Panc1 (cell line): ENCODE measurements at places on chromosomes 11 and 22. TPM values are rescaled to one million over a fixed set of nuclear protein-coding genes. Genes with fewer than 3 reads are reported as not detected.

DNA sequence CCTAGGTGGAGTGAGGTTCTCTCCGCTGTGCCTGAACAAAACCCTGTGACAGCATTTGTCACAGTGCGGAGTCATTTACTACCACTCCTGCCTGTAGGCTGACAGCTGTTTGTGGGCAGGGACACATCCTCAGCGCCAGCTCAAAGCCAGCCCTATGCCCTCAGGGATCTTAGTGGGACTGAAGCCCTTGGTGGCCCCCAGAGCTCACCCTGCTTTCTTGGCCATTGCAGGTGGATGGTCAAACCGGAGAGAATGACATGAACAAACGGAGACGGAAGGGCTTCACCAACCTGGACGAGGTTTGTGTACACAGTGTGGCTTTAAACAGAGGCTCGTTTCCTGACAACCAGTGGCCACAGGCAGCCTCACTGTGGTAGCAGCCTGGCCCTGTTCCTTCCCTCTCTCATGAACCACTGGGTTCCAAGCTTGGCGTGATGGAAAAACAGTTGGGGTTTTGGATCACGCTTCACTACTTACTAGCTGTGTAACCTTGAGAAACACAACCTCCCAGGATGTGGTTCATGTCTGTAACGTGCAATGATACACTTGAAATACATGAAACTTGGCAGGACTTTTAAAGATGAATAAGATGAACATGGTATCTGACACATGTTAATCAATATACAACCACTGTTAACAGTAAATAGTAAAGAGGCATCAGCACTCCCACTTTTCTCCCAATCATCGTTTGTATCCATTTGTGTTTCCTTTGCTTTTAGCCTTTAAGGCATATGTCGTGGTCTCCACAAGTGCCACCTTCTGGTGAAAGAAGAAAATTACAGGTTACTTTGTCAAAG is 125.8 kb downstream of the MICAL2 start:
- H3K27ac ChIP-seq, result peak overlapping the region; percentile 73
- H3K4me1 ChIP-seq, result peaks cover 13% of the 10 kb centered on the region
- H3K27me3 ChIP-seq, result no peaks in the 10 kb centered on the region
- no peak overlapping the region for H3K4me3 ChIP-seq
- DNase-seq, result peak; percentile 32

DNA sequence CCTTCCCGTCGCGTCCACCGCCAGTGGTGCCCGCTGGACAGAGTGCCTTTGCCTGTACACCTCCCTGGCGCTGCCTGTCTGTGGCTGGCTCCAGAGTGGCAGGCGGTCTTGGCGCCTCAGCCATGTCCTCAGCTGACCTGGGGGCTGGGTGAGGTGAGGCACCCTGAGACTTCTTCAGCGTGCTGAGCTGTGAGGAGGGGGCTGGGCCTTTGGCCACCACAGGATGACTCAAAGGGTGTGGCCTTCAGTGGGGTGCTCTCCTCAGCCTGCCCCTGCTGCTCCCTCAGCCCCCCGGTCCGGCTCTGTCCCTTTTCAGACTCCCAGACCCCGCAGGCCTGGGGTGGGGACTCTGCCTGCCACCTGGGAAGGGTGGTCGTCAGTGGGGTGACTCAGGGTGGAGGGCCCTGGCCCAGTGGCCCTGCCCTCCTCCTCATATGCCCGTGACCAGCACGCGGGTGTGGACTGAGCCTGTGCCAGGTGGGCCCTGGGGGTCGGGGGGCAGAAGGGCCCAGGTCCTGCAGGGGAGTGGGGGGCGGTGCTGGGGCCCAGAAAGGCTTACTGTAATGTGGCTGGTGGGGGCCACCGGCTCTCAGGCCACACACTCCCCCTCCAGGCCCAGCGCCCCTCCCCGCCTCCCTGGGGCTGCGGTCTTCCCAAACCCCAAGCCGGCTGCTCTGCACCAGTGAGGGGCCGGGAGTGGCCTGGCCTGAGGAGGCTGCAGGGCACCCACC is 15.9 kb downstream of the CRELD2 start:
- no peaks in the 10 kb centered on the region for H3K27me3 ChIP-seq
- H3K36me3 ChIP-seq, result no peaks in the 10 kb centered on the region
- DNase-seq, result no peak
- peaks cover 52% of the 10 kb centered on the region for H3K4me1 ChIP-seq
- peak overlapping the region; percentile 21 for H3K4me3 ChIP-seq

The PNPLA5 gene
- total RNA-seq, result not detected

- H3K4me1 ChIP-seq, result no peaks in the 10 kb centered on the region
- H3K4me3 ChIP-seq, result no peak overlapping the region
- no peak for DNase-seq
- no peaks in the 10 kb centered on the region for H3K27me3 ChIP-seq
- H3K36me3 ChIP-seq, result no peaks in the 10 kb centered on the region
These were observed 315.2 kb downstream of the BLID start for GRCh38 chr11:121800731-121801393.

The TFIP11 gene
- total RNA-seq, result 29.8 TPM

- no peak for DNase-seq
- no peaks in the 10 kb centered on the region for H3K4me1 ChIP-seq
- H3K27me3 ChIP-seq, result no peaks in the 10 kb centered on the region
- no peak overlapping the region for H3K4me3 ChIP-seq
- H3K36me3 ChIP-seq, result no peaks in the 10 kb centered on the region
- no peak overlapping the region for H3K27ac ChIP-seq
These were observed 106.3 kb downstream of the MPPED2 start for GRCh38 chr11:30479899-30480298.

The DERL3 gene
- total RNA-seq, result 1.0 TPM

The TREH gene
- total RNA-seq, result 0.05 TPM
